ENCODE measurements at places on chromosomes 3 and 15.

GRCh38 chr3:145716519-145716918, 444.5 kb downstream of the PLOD2 start:
- DNase-seq, result no peak

DNA sequence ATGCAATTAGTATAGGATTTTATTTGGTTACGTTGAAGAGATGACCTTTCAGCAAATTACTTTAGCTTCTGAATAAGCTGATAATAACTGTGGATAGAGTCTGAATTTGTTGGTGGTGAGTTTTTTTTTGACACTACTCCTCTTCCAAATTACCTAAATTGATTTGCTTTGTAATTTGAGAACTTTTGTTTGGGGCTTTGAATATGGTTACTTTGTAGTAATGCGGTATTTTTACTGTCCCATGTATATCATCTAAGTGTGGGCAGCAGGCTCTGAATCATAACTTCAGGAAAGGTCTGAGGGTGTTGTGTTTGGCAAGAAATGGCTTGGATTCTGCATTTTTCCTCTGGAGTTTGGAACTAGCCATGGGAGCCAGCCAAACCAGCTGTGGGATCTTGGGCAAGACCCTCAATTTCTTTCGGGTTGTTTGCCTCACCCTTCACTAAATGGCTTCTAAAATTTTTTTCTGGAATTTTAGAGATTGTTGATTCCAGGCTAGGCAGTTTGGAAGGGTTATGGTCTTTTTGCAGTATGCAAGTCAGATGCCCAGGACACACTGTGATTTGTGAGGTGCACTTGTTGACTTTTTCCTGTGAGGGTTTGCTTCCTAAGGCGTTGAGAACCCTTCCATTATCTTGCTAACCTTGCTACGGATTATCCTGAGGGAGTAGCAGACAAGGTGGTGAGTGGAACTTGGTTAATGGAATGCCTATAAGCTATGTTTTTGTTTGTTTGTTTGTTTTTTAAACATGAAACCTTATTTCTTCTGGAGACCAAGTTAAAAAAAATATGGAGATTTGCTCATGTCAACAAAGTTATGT, 10.4 kb downstream of the PTPRG start:
- DNase-seq, result no peak

DNA sequence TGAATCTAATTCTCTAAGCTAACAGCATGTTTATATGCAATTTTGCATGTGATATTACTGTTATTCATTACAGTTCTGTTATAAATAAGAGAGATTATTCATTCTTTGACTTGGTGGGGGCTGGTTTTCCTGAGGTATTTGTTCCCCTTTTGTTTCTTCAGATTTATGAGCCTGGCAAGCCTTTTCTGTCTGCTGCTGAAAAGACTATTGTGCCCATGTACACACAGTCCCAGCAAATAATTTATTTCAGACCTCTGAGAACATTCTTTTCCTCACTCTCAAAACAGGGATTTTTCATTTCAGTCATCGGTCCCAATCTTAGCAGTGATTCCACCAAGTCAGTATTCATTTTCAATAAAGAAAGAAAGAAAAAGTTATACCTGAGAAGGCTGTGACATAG, 716.8 kb downstream of the NSUN3 start:
- no peak for DNase-seq

- DNase-seq, result peak; percentile 25
Observed at GRCh38 chr15:70023769-70024491, 73.8 kb downstream of the TLE3 start.

DNA sequence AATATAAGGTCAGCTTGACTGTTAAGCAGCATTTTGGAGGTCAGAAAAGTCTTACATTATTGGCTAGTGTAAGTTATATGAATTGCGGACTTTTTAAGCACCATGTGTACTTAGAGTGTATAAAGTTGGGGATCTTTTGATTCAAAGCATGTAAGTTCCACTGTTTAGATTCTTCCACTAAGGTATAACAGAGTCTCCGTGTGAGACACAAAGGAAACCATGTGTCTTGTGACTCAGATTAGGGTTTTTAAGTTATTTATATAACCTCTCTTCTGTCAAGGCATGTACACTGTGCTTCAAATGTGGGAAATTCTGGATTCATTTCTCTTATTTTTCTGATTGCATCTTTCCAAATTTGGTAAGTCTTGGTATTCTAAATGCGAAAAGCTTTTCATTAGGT, 143.5 kb upstream of the SOX2 start:
- DNase-seq, result no peak

- no peak for DNase-seq
Observed at GRCh38 chr3:190060192-190060775, 60.4 kb downstream of the P3H2 start.

GRCh38 chr3:52848617-52849016, 13.8 kb upstream of the MUSTN1 start:
- DNase-seq, result no peak

GRCh38 chr15:45402955-45403877, 24.9 kb upstream of the GATM start:
- DNase-seq, result peak; percentile 48

DNA sequence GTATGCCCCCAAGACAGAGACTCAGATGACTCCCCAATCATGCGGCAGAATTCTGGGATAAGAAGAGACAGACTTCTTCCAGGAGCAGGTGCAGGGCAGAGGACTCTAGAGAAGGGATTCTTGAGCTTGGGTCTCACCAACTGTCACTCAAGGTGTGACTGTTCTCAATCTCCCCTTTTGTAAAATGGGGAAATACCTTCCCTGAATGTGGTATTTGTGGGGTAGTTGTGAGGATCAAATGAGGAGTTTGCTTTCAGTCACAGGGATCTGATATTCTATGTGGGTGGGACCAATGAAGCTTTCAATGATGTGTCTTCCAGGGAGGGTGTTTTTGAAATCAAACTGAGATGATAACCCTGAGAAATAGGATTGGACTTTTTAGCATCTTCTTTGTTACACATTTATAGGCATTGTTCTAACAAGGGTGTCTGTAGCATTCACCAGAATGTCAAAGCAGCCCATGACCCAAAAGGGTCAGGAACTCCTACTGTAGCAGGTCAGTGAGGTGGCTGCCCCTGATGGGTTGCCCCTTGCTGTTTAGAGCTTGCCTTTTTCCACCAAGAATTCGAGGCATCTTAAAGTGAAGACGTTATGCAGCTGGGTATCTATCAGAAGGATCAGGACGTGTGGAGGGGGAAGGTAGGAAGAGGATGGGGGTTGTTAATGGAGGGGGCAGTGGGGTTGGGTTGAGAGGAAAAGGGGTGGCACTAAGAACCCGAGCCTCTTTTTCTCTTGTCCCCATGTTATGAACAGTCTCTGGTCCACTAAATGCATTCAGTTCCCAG, 28.8 kb downstream of the UMPS start:
- no peak for DNase-seq

DNA sequence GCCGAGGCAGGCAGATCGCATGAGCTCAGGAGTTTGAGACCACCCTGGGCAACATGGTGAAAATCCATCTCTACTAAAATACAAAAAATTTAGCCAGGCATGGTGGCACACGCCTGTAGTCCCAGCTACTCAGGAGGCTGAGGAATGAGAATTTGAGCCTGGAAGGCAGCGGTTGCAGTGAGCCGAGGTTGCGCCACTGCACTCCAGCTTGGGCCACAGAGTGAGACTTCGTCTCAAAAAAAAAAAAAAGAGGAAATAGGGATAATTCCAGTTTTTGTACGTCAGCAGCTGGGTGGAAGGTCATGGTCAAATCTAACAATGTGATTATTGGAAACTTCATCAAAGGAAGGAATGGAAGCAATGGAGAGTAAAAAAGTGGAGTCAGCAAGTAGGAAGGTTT, 3.1 kb downstream of the CMC1 start:
- no peak for DNase-seq

DNA sequence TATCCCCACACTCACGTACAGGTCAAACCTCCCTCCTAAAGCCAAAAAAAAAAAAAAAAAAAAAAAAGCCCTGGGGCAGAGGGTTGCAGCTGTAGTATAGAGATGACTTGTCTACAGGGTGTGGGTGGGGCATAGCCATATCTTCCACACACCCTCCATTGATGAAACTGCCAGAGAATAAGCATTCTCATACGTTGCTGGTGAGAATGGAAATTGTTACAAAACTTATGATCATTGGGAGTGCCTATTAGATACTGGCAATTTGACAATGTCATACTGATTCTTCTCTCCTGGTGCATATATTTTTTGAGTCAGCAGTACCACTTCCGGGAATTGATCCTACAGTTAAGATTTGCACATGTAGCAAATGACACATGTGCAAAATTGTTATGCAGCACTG, 11.0 kb upstream of the CTNNB1 start:
- no peak for DNase-seq

GRCh38 chr15:31265871-31266711, 60.5 kb upstream of the KLF13 start:
- DNase-seq, result peak; percentile 73

DNA sequence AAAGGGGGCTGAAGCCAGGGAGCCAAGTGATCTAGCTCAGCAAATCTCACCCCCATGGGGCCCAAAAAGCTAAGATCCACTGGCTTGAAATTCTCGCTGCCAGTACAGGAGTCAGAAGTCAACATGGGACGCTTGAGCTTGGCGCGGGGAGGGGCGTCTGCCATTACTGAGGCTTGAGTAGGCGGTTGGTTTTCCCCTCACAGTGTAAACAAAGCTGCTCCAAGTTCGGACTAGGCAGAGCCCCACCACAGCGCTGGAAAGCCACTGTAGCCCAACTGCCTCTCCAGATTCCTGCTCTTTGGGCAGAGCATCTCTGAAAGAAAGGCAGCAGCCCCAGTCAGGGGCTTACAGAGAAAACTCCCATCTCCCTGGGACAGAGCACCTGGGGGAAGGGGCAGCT, 8.1 kb upstream of the SLC25A36 start:
- no peak for DNase-seq

DNA sequence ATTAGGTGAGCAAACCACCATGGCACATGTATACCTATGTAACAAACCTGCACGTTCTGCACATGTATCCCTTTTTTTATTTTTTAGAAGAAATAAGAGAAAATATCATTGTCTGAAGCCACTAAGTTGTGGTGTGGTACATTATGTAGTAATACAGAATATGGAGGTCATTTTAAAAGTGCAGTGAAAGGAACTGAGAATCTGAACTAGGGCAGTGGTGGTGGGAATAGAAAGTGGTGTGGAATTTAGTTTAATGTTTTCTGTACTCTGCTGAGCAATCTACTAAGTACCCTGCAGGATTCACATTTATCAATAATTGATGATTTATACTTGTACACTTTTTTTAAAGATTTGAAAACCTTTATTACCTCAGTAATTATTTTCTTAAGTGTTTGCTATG, 283.5 kb downstream of the CHL1 start:
- DNase-seq, result no peak

DNA sequence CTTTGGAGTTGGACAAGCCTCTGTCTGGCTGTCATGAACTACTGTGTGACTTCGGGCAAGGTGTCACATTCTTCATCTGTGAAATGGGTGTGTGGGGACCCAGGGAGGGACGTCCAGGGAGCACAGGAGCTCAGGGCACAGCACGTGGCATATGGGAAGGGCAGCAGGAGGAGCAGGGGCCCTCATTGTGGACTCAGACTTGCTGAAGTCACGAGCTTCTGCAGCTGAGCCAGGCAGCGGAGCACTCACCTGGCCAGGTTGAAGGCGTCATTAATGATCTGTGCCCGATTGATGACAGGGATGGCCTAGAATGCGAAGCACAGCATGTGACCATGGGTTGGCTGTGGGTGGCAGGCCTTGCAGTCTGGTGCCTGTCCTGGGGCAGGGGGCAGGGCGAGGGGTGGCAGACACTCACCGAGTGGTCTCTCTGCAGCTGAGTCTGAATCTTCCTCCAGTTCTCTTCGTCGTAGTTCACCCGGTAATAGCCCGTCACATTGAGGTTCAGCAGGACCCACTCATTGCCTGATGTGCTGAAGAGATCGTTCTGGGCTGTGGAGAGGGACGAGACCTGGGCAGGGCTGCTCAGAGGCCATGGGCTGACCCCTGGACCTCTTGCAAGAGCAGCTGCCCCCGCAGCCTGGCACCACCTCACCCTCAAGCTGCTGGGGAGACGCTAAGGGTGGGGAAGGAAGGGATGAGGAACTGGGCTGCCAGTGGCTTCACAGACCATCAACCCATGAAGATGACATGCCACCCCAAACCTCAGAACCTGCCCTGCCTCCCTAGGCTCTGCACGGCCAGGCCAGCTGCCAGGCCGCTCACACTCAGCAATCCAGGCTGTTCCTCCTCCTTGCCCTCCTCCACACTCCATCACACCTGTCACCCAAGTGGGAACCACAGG, 15.4 kb downstream of the ANPEP start:
- DNase-seq, result no peak

DNA sequence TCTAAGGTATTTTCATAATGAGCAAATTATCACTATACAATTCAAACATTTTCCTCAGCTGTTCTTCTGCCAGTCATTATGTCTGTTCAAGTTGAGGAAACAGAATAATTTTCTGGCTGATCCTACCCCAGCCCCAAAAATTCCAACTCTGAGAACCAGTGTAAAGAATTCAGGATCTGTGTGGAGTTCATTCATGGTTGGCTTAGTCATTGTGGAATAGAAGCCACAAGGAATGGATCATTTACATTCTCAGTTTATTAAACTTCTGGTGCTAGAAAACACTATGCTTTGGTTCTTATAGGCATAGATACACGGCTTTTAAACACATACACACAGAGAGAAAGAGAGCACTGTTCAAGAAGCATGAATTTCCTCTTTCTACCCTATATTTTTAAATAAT, 134.6 kb downstream of the CMSS1 start:
- DNase-seq, result no peak

DNA sequence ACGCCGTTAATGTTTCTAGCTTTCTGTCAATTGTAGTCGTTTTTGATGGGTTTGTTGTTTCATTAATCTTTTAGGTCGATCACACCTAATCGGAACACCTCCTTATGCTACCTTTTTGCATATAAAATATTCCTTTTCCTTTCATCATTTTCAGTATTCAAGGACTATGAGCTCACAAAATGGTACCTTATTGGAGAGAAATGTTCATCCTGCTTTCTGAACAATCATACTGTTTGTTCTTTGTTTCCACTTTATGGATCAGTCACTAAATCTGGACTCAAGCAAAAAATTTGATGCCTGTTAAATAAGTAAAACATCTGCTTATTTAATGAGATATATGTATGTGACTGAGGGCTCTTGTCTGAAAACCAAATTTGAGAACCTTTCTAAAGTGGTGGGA, 1.1 kb downstream of the KIF15 start:
- DNase-seq, result no peak

Measured in transverse colon (tissue), 4 donors.